ENCODE measurements at places on chromosomes 13 and 19.

DNA sequence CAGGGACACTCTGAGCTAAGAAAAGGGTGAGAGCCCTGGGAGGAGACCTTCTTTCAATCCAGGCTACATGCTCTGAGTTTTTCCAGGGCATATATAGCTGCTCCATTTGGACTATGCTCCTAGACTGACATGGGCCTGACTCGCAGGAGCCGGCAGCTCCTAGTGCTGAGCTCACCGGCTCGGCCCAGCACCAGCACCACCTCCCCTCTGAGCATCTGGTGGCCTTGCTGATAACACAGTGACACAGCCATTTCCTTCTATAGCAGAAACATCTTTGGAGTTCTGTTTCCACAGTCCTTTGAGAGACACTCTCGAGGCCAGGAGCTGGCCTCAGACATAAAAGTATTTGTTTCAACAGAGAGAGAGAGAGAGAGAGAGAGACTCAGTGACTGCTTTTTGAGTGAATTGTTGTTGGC is 184.9 kb downstream of the TM9SF2 start:
- DNase-seq: peak; percentile 10

DNA sequence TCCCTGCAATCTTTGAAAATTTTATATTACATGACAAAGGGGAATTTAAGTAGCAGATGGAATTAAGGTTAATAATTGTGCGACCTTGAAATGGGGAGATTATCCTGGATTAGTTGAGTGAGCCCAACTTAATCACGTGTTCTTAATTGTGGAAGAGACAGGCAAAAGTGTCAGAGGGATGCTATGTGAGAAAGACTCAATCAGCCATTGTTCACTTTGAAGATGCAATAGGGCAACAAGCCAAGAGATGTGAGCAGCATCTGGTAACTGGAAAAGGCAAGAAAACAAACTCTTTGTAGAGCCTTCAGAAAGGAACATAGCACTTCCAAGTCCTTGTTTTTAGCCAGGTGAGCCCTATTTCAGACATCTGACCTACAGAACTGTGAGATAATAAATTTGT is 247.7 kb downstream of the SLITRK1 start:
- no peak for DNase-seq

- peak; percentile 31 for DNase-seq
Observed at GRCh38 chr13:111184458-111185401, 69.6 kb downstream of the ARHGEF7 start.

DNA sequence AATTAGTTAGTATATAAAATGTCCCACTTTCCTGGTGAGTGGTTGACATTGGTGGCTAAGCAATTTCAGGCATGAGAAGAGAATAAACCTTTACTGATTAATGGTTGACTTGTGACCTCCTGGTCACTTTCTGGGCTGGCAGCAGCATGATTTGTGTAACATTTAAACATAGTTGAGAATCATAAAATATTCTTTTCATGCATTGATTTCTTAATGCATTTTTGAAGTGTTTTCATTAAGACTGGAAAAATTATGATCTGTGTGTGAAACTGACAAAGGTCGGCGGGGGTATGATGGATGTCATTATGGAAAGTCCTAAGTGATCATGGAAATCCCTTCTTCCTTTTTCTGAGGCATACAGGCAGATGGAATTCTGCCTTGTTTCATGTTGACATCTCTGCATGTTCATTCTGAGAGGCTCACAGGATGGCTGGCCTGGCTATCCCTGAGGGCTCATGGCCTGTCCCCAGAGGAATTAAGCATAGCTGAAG is 98.7 kb upstream of the RNF113B start:
- DNase-seq: no peak

Data from cardiac fibroblast (primary cell).